ENCODE measurements at places on chromosomes 6 and 20.

DNA sequence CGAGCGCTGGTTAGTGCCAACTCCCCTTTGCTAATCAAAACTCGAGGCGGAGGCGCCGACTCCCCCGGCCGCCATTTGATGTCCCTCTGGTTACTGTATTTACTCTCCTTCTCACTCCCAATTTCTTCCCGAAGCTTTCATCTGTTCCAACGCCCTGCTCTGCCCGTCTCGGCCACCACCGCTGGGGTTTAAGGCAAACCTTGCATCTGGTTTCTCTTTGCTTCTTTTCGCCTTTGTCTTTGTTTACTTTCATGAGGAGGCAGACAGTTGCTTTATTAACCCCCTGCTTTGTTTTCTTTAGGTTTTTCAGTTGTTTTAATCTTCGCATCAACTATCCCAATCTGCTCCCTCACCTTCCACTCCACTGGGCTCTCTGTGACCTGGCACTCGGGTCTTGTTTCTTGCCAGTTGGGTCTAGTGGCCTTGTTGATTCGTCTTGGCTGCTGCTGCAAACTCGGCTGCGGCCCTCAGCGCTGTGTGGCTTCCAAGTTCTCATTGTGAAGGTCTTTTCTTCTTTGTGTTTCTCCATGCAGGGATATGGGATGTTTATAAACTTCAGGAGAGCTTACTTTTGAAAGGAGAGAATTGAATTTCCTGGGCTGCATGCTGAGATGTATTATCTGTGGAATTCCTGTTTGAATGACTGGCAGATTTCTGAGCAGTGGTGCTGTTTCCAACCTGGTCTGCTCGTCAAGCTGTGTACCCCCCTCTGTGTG is 155.1 kb downstream of the CDC5L start:
- no peak for DNase-seq

DNA sequence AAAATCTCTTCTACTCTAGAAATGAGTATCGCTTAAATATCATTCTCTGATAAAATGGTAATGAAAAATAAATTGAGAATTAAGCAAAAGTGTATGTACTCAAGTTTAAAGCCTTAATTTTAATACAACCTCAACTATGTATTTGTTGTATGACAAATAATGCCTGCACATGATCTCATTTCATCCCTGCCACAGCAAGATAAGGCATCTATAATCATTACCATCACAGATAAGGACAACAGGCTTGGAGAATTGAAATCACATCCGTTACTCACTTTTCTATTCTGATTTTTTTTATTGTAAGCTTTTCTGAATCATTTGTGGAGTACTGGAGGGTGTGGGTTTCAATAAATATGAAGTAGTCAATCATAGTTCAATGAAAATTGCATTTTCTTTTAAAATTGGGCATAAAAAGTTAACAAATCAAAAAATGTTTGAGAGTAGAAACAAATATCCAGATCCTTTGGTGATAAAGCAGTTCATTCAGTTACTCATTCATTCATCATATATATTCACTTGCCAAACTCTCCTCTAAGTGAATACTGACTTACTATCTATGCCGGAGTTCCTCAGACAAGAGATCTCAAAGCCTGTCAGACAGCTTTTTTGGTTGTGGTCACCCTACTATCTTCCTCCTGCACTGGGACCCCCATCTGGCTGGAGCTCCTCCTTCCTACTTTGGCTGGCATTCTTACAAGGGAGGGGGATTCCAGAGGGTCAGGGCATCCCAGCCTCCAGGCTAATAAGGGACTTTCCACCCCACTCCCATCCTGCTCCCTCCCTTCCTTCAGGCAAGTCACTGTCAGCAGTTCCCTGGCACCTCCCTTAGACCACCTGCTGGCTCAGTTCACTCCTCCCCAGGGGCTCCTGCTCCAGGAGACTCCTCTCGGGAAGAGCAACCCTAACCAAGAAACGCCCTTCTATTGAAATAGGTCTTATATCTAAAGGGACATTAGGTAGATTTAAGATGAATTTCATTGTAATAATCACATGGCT is 118.6 kb downstream of the OGFRL1 start:
- DNase-seq, result no peak

DNA sequence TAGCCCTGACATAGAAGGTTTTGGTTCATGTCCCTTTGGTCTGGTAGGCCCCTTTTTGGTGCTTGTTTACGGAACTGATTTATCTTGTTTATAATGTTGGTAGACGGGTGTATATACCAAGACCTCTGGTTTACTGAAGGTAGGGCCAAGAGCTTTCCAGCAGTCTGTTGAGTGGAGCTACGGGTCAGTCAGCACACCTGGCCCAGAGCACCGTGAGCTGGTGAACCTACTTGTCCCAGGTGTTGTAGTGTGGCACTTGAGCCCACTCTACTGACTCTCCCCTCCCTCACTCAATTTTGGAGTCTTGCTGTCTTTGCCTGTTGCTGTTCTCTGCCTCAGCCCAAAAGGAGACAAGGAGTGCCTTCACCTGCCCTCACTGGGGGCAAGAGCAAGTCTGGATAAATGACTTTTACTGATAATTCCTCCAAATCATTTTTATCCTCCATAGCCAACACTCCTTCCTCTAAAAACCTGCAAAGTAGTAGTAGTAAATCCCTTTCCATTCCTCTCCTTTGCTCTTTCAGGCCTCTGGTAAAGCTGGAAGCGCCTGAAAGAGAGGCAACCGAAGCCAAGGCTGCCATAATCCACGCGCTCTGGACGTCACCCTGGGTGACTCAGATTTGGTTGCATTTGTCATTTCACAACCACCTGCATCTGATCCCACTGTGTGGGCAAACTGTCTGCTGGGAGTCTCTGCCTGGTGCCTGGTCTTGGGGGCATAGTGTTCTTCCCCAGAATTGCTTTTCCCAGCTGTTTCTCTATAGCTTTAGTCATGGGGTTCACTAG is 22.2 kb downstream of the RREB1 start:
- DNase-seq, result peak; percentile 89

GRCh38 chr6:75230484-75231325 is 12.9 kb downstream of the COX7A2 start:
- peak; percentile 67 for DNase-seq

DNA sequence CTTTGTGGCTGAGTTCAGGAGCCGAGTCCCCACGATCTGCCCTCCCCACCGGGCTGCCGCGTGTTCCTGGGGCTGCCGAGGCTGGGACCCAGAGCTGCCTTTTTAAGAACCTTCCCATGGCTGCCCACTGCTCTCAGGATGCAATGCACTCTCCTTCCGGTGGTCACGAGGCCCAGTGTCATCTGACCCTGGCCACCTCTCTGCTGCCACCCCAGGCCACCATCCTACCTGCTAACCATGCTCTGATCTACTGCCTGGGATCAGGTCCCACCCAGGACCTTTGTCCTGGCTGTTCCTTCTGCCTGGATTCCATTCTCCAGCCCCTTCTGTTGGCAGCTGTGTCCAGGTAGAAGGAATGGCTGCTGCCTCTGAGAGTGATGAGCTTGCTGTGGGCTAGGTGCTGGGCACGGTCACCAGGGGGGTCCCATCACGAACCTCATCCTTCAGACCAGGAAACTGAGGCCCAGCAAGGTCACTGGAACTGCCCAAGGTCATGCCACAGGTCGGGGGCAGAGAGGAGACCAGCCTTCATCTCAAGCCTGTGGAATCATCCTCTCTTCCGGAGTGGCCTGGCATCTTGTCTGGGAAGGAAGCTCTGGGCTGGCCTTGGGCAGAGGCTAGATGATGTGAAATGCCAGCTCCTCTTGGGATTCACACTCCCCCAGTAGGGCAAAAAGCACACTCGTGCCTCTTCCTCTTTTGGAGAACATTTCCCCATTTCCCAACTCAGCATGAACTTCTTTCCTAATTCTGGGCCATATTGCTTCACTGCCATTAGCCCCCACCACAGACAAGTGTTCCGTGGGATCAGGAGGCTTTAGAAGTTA is 20.5 kb downstream of the PCK1 start:
- DNase-seq, result no peak

DNA sequence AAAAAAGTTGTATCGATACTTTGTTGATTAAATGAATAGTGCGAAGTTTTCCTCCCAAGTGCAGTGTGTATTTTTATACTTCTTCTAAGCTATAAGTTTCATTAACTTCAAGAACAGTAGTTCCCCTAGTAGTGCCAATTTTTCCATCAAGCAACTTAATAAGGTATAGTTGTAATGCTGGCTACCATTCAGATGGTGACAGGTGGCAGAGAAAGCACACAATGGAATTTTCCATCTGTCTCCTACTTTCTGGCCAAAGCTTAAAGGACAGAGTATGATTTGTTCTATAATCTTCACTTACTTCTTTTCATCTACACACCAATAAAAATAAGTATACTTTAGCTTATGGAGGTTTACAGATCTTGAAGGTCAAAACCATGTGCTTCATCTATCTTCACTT is 431.1 kb downstream of the NKAIN2 start:
- no peak for DNase-seq

- no peak for DNase-seq
Observed at GRCh38 chr6:140101367-140101766, 726.9 kb upstream of the CITED2 start.

GRCh38 chr20:24164360-24164759 is 175.8 kb upstream of the GGTLC1 start:
- no peak for DNase-seq
